ENCODE measurements at places on chromosomes 1 and 21.

- DNase-seq, result no peak
Observed at GRCh38 chr1:23591460-23592208, 32.3 kb upstream of the ID3 start.

- no peak for DNase-seq
Observed at GRCh38 chr1:125119024-125119441, 3934.3 kb downstream of the SRGAP2C start.

- no peak for DNase-seq
Observed at GRCh38 chr1:26290122-26290881, 10.4 kb downstream of the SH3BGRL3 start.

DNA sequence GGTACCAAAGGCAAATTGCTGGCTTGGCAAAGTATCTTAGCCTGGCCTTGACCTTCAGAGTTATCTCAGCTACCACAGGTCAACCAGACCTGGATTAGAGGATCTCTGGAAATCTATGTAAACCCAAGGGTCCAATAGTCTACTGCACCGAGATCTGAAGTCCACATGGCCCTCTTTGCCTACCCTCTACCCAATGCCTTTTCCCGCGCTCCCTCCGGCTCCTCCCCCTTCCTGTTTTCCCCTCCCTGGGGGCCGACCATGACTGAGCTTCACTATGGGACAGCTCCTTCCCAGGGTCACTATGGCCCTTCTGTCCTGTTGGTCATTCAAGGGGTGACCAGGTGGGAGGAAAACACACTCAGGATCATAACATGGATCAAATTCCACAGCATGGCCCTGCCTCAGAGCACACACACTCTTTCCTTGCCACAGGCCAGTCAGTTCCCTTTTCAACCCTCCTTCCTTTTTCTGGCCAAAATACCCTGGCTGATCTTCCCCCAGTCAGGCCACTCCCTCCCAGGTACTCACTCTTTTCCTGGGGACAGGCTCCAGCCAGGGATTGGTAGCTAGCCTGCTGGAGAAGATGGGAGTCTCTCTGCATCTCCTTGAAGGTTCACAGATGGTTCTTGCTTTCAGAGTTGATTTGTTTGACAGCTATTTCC lies 19.1 kb upstream of the TMEM183A start:
- DNase-seq, result no peak

GRCh38 chr1:25867210-25867991 lies 8.1 kb downstream of the PAQR7 start:
- DNase-seq, result no peak

- DNase-seq, result no peak
Observed at GRCh38 chr1:20323613-20323920, 32.9 kb downstream of the VWA5B1 start.

DNA sequence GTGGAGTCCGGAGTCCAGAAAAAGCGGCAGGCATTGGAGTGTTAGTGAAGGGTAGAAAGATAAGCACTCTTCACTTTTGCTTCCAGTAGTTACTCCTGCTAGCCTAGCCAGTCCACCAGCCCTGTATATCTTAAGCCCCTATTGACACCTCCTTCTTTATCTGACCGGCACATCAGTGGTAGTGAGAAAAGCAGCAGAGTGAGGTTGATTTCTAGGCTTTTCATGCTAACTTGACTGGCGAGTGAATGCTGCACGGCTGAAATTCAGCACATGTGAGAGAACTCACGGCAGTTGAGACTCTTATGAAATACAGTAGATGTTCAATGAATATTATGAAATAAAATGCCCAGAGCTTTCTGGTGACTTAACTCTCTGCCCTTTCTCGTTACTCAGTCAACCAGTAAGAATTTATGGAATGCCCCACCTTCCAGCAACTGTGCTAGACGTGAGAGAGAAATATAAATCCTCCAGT lies 128.2 kb downstream of the CACHD1 start:
- no peak for DNase-seq

DNA sequence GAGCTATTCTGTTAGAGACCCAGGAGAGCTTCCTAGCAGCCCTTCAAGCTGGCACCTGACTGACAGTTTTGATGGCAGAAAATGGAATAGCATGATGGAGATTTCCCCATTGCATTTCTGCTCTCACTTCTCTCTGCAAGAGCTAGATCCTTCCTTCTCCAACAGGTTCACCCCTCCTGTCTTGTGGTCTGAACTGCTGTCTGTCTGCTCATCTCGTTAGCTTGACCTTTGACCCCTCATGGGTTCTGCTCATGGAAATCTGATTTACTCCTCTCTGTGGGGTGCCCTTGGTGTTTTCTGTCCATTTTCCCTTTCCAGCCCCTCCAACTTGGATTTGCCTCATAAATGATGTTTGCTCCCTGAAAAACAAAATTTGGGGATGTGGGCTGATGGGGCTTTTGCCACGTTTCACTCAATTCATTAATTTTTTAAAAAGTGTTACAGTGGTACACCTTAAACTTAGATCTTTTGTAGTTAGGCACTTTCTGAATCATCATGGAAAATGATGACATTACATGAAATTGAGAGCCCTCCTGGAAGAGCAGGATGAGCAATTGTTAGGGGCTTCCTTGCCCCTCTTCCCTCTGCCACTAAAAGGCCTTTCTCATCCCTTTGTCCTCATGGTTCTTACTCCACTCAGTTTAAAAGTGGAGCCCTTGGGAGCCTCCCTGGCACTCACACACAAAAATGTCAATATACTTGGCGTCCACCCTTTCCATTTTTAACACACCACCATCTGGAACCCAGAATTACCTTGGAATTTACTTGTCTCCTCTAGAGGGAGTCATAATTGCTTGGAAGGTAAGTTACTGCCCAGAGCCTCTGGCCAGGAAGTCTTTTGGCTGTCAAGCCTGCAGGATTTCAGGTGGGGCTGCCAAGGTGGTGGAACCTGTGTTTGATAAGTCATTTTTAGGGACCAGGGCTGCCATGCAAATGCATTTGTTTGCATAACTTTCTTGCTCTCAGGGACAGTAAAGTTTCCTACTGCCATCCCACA lies 31.9 kb upstream of the IL19 start:
- DNase-seq, result no peak

DNA sequence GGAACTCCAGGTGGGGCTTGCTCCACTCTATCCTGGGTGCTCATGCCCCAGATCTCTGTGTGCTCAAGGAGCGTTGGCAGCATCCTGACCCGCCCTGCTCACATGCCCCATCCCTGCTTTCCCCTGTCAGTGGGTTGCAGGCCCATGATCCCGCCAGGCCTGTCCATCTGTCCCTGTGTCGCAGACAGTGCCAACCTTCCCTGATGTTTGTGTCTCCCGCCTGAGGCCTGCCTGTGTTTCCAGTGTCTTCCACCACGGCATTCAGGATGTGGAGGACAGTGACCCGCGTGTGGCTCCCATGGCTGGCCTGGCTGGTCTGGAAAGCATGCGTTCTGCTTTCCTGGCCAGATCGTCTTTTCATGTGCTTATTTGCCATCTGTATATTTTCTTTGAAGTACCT lies 82.9 kb downstream of the PCBP3 start:
- no peak for DNase-seq

- no peak for DNase-seq
Observed at GRCh38 chr1:26493267-26493666, 21.0 kb downstream of the HMGN2 start.

DNA sequence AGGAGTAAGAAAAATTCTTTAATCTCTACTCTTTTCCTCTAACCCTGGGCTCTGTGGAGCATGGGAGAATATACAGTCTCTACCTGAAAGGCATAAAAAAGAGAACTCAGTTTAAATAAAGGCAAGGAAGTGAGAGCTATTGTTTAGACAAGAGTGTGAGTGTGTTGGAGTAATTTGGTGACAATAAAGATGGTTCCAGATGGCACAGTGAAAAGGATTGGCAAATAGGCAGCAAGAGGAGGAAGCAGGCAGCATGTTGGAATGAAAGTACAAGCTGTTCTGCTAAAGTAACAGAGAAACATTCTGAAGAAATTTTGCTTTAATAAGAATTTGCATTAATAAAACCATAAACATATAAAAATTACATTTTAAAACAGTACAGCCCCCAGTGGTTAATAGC lies 163.4 kb downstream of the DNM3 start:
- DNase-seq, result no peak

DNA sequence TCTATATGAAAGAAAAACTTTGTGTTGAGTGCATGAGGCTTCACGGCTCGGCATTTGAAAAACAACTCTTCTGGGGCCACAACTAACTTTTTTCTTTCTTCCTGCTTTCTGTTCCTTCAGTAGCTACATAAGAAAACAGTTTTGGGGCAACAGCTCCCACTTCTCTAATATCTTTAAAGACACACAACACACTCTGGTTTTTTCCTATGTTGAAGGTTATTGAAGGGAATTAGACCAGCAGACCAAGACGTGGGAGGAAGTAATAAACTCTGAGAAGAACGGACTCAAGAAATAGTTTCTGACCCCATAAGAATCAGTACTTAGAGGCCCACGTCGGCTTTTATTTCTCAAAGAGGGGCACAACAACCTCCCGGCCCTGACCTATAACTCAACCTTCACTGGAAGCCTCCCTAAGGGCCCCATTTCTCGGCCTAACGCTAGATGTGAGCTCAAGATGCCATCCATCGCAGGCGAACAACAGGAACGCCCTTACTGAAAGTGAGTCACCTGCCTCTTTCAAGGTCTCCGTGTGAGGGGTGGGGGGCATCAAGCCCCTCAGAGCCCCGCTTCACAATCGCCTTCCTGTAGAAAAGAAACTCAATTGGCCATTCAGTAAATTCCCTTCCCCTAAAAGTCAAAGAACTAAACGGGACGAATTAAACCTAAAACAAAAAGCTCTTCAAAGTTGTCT lies 844 bp downstream of the ZMYM6 start:
- peak; percentile 29 for DNase-seq

- DNase-seq, result no peak
Observed at GRCh38 chr1:9316080-9316444, 23.4 kb downstream of the SPSB1 start.

GRCh38 chr21:35976481-35976880 lies 83.8 kb downstream of the SETD4 start:
- DNase-seq, result no peak

All from left hindlimb (tissue), 1 donor.